Ovary (tissue), 10 donors: ENCODE measurements at places on chromosomes 1 and 21. TPM values are rescaled to one million over a fixed set of nuclear protein-coding genes. Genes with fewer than 3 reads are reported as not detected.

The SH2D2A gene
- 2.8 TPM for total RNA-seq

GRCh38 chr21:26379561-26379960, 193.5 kb downstream of the CYYR1 start:
- no peak for DNase-seq

GRCh38 chr1:20115916-20116315, 3.4 kb downstream of the PLA2G2D start:
- DNase-seq = no peak

The PDZK1IP1 gene
- 66.1 TPM for total RNA-seq

The ZBTB37 gene
- total RNA-seq = 20.0 TPM
